ENCODE measurements at places on chromosomes 3 and 15.

DNA sequence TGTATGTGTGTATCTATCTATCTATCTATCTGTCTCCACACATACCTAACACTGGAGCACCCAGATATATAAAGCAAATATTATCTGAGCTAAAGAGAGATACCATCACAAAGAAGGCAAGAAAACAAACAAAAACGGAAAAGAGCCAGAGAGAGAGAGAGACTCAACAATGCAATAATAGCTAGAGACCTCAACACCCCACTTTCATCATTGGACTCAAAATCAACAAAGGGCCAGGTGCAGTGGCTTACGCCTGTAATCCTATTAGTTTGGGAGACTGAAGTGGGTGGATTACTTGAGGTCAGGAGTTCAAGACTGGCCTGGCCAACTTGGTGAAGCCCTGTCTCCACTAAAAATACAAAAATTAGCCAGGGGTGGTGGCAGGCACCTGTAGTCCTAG lies 23.4 kb downstream of the NCBP2 start:
- DNase-seq, result no peak

- no peak for DNase-seq
These were observed 84.6 kb upstream of the DPH6 start for GRCh38 chr15:35630532-35630931.

- DNase-seq, result no peak
These were observed 36.8 kb downstream of the TMEM40 start for GRCh38 chr3:12722226-12722625.

- DNase-seq, result no peak
These were observed 10.2 kb upstream of the DLG1 start for GRCh38 chr3:197308591-197308990.

GRCh38 chr15:99717161-99718009 lies 15.9 kb downstream of the LYSMD4 start:
- DNase-seq, result no peak

DNA sequence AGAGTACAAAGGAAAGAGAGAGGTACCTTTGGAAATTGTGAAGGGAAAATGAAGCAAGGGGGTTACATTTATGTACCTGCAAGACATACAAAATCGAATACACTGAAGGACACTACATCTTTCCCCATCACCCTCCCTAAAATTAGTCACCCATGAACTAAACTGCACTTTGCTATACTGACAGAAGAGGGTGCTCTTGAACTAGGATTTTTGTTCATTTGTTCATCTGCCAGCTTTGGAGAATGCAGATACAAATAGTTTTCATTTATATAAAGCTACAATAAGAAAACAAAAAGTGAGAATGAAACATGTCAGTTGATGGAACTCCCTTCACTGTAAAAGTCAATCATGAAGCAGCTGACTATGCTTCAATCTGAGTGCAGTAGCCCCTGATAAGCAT lies 55.7 kb downstream of the PCCB start:
- no peak for DNase-seq
